ENCODE measurements at places on chromosomes 3 and 15. TPM values are rescaled to one million over a fixed set of nuclear protein-coding genes. Genes with fewer than 3 reads are reported as not detected.
A peak's percentile ranks its signal among the peaks of the same experiment; 100 is the strongest.

DNA sequence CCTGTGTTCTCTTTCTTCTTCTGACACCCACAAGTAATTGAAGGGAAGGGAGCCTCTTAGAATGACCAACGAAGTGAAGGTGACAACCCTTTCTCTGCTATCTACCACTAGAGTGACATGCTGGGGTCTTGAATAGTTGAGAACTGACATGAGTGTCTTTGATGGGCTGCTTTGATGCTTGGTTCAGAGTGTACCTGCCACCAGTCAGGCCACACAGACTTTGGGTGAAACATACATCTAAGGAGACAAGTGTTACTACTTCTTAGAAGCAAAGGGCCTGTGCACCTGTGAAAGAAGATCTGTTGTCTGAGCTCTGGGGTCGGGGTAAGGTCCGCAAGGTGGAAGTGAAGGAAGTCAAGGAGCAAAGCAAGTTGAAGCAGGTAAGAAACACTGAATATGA lies 1040.7 kb upstream of the CFAP20DC start:
- no peaks in the 10 kb centered on the region for H3K27me3 ChIP-seq
- H3K4me3 ChIP-seq = no peak overlapping the region
- peaks cover 9% of the 10 kb centered on the region for H3K36me3 ChIP-seq
- peaks cover 20% of the 10 kb centered on the region for H3K4me1 ChIP-seq
- no peak for DNase-seq
- no peak overlapping the region for H3K27ac ChIP-seq

GRCh38 chr3:142641504-142641903 lies 45.3 kb downstream of the PLS1 start:
- H3K4me1 ChIP-seq = no peaks in the 10 kb centered on the region
- DNase-seq = no peak
- H3K27ac ChIP-seq = no peak overlapping the region

The ALDH1L1 gene
- total RNA-seq = not detected

- no peak overlapping the region for H3K27ac ChIP-seq
- DNase-seq = no peak
- no peaks in the 10 kb centered on the region for H3K4me1 ChIP-seq
- no peak overlapping the region for H3K4me3 ChIP-seq
- H3K27me3 ChIP-seq = peaks cover 29% of the 10 kb centered on the region
These were observed 86.1 kb downstream of the RTP4 start for GRCh38 chr3:187454085-187454815.

The HIGD2B gene
- 0.26 TPM for total RNA-seq

- no peak for DNase-seq
- H3K27me3 ChIP-seq = no peaks in the 10 kb centered on the region
- no peak overlapping the region for H3K27ac ChIP-seq
- H3K4me3 ChIP-seq = no peak overlapping the region
- H3K4me1 ChIP-seq = no peaks in the 10 kb centered on the region
- H3K36me3 ChIP-seq = no peaks in the 10 kb centered on the region
These were observed 113.2 kb downstream of the PTPRG start for GRCh38 chr3:61674596-61674995.

The OR5K2 gene
- total RNA-seq = not detected

- DNase-seq = no peak
- H3K27ac ChIP-seq = no peak overlapping the region
- no peaks in the 10 kb centered on the region for H3K4me1 ChIP-seq
- H3K4me3 ChIP-seq = no peak overlapping the region
- H3K36me3 ChIP-seq = no peaks in the 10 kb centered on the region
These were observed 233.9 kb upstream of the UBE2E2 start for GRCh38 chr3:22969276-22969675.

- H3K4me3 ChIP-seq = no peak overlapping the region
- DNase-seq = no peak
- no peaks in the 10 kb centered on the region for H3K4me1 ChIP-seq
- no peak overlapping the region for H3K27ac ChIP-seq
- no peaks in the 10 kb centered on the region for H3K27me3 ChIP-seq
These were observed 181.6 kb upstream of the SOX14 start for GRCh38 chr3:137582484-137582883.

GRCh38 chr15:90192961-90193786 lies 8.0 kb upstream of the SEMA4B start:
- H3K27me3 ChIP-seq = no peaks in the 10 kb centered on the region
- H3K36me3 ChIP-seq = no peaks in the 10 kb centered on the region
- H3K4me3 ChIP-seq = no peak overlapping the region
- DNase-seq = no peak
- peaks cover 17% of the 10 kb centered on the region for H3K4me1 ChIP-seq
- H3K27ac ChIP-seq = peak overlapping the region; percentile 33

GRCh38 chr3:185406121-185406620 lies 43.2 kb downstream of the MAP3K13 start:
- H3K27me3 ChIP-seq = peaks cover 10% of the 10 kb centered on the region
- H3K4me3 ChIP-seq = no peak overlapping the region
- H3K27ac ChIP-seq = no peak overlapping the region
- no peak for DNase-seq
- no peaks in the 10 kb centered on the region for H3K36me3 ChIP-seq
- H3K4me1 ChIP-seq = no peaks in the 10 kb centered on the region

The SEMA3F gene
- 0.12 TPM for total RNA-seq

DNA sequence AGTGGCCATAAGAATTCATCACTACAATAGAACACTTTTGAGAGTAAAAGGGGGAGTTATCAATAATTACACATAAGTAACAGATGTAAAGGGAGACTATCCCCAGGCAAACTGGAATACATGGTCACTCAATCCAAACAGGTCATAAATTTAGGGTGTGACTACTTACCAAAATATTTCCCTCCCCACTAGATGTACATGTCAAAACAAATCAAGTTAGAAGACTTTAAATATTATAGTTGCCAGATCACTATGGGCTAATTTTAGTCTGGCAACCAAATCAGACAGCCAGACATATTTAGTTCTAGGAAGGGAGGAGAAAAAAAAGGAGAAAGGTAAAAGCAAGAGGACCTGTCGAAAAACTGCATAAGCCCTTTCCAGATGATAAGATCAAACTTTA lies 23.1 kb downstream of the SLC24A5 start:
- H3K4me3 ChIP-seq = no peak overlapping the region
- H3K4me1 ChIP-seq = no peaks in the 10 kb centered on the region
- no peaks in the 10 kb centered on the region for H3K27me3 ChIP-seq
- H3K27ac ChIP-seq = no peak overlapping the region
- H3K36me3 ChIP-seq = no peaks in the 10 kb centered on the region

The ANKRD34C gene
- total RNA-seq = not detected

GRCh38 chr3:43345877-43346276 lies 59.5 kb downstream of the SNRK start:
- no peak for DNase-seq
- peaks cover 24% of the 10 kb centered on the region for H3K36me3 ChIP-seq
- peak overlapping the region; percentile 82 for H3K4me3 ChIP-seq
- peak overlapping the region; percentile 91 for H3K27ac ChIP-seq
- no peaks in the 10 kb centered on the region for H3K27me3 ChIP-seq
- H3K4me1 ChIP-seq = peaks cover 34% of the 10 kb centered on the region

DNA sequence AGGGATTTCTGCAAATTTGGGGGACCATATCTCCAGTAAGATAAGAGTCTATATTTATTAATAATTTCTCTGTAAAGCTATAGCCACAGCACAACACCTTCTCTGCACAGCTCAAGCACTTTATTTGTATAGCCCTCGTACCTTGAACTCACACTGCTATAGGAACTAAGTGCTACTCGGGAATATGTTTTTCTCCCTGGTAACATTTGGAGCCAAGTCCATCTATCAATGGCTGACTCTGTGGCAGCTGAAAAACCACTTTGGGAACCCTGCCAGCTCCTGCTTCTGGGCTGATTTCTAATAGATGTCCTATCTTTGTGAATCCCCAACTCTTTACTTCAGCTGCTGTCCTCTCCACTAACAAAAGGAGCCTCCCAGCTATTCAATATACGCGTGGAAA lies 298.5 kb downstream of the GBE1 start:
- H3K36me3 ChIP-seq = no peaks in the 10 kb centered on the region
- no peaks in the 10 kb centered on the region for H3K27me3 ChIP-seq
- no peaks in the 10 kb centered on the region for H3K4me1 ChIP-seq
- no peak for DNase-seq

The GOLGA8H gene
- 1.7 TPM for total RNA-seq

DNA sequence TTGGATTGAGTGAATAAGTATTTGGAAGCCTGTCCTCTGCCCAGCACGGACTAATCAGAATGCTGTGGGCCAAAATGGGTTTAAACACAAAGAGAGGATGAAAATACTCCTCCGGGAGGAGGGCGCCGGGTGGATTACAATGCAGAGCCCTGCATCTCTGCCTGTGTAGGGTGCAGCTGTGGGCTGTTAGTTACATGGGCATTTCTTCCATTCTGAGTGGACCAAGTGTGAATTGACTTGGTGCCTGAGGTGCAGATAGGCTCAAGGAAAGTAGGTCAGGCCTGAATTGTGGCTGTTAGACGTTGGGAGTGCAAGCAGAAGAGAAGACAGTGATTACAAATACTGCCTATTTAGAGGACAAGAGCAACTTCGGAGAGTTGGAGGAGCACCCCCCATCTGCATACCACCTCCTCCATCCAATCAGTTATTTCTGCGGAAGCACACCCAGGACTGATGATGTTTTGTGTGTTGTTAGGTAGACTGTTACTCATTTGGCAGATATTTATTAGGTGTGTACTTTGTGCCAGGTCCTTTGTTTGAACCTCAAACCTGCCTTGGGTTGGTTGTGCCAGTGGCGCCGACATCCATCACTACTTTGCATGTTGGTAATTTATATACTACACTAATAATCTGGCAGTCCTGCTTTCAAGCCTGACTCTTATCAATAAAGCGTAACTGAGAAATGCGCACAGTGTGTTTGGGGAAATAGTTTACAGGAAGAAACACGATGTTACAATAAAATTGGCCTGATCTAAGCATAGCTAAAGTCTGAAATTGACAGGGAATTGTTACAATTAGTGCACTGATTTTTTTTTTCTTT lies 33.0 kb downstream of the PTPRG start:
- H3K27ac ChIP-seq = no peak overlapping the region
- DNase-seq = no peak
- no peaks in the 10 kb centered on the region for H3K4me1 ChIP-seq
- no peak overlapping the region for H3K4me3 ChIP-seq
- no peaks in the 10 kb centered on the region for H3K36me3 ChIP-seq
- no peaks in the 10 kb centered on the region for H3K27me3 ChIP-seq

DNA sequence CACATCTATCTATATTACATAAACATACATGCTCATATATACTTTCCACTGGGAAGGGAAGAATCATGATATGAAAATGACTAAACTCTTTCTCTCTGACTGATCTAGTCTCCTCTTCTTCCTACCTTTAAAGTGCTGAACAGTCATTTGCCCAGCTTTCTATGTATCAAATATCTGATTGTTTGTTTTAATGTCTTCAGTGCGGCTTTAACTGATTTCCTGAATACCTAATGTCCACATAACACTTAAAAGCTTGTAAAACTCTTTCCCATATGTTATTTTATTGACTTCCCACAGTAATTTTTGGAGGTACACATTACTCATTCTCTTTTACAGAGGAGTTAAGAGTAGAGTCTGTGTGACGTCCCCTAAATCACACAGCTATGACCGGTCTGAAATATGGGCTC lies 28.2 kb downstream of the CPOX start:
- peak overlapping the region; percentile 71 for H3K4me3 ChIP-seq
- peaks cover 75% of the 10 kb centered on the region for H3K4me1 ChIP-seq
- H3K27ac ChIP-seq = peak overlapping the region; percentile 92
- H3K36me3 ChIP-seq = peaks cover 4% of the 10 kb centered on the region
- DNase-seq = no peak
- no peaks in the 10 kb centered on the region for H3K27me3 ChIP-seq

DNA sequence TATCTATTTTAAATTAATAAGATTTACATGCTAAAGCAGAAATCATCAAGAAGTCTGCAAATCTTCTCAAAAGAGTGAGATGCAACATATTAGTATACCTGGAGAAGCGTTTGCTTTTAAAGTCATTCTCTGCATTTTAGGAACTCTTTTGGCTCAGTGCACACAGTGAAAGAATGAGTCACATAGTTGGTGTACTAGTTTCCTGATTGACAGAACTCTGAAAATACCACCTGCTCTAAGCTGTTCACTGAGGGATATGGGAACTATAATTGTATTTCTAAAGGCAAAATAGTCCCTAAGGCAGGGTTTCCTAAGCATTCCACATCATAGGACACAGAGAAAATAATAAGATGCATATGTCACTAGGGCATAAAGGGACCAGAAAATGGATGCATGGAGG lies 838.5 kb downstream of the DIPK2A start:
- H3K4me1 ChIP-seq = no peaks in the 10 kb centered on the region
- H3K4me3 ChIP-seq = no peak overlapping the region
- no peaks in the 10 kb centered on the region for H3K27me3 ChIP-seq
- DNase-seq = no peak

- peak; percentile 80 for DNase-seq
- H3K27me3 ChIP-seq = no peaks in the 10 kb centered on the region
- H3K4me3 ChIP-seq = peak overlapping the region; percentile 38
- no peak overlapping the region for H3K27ac ChIP-seq
These were observed 437 bp downstream of the KLF13 start for GRCh38 chr15:31326875-31327668.

The POU1F1 gene
- total RNA-seq = not detected

DNA sequence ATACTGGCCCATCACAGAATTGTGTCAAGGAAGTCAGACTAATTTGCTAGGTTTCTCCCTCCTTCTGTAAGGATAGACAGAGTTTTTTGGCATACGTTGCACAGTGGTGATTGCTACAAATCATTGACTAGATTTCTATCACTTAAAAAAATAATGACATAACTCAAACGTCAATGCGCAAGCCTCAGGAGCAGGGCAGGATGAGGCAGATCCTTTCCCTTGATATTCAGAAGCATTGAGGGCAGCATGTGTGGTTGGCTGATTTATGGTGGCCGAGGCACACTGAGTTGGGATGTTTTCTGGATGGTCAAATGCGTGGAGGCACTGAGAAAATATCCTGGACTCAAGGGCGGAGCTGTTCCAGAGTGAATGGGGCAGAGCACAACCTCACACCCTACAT lies 14.4 kb downstream of the THSD4 start:
- peaks cover 54% of the 10 kb centered on the region for H3K27me3 ChIP-seq
- no peak for DNase-seq
- H3K4me1 ChIP-seq = no peaks in the 10 kb centered on the region
- H3K27ac ChIP-seq = no peak overlapping the region
- H3K4me3 ChIP-seq = no peak overlapping the region
- H3K36me3 ChIP-seq = no peaks in the 10 kb centered on the region

GRCh38 chr3:43926055-43926454 lies 235.3 kb downstream of the ABHD5 start:
- peaks cover 50% of the 10 kb centered on the region for H3K27me3 ChIP-seq
- no peak overlapping the region for H3K4me3 ChIP-seq
- no peaks in the 10 kb centered on the region for H3K36me3 ChIP-seq
- no peak for DNase-seq
- H3K27ac ChIP-seq = no peak overlapping the region

Data from natural killer cell treated with Interleukin-12 subunit alpha and Interleukin-12 subunit beta and Interleukin-15 and Interleukin-18, amount 100 ng/mL, for 72 hours (primary cell).